Smooth muscle cell of the brain vasculature (primary cell): ENCODE measurements at places on chromosomes 13 and 19.
A peak's percentile ranks its signal among the peaks of the same experiment; 100 is the strongest.

DNA sequence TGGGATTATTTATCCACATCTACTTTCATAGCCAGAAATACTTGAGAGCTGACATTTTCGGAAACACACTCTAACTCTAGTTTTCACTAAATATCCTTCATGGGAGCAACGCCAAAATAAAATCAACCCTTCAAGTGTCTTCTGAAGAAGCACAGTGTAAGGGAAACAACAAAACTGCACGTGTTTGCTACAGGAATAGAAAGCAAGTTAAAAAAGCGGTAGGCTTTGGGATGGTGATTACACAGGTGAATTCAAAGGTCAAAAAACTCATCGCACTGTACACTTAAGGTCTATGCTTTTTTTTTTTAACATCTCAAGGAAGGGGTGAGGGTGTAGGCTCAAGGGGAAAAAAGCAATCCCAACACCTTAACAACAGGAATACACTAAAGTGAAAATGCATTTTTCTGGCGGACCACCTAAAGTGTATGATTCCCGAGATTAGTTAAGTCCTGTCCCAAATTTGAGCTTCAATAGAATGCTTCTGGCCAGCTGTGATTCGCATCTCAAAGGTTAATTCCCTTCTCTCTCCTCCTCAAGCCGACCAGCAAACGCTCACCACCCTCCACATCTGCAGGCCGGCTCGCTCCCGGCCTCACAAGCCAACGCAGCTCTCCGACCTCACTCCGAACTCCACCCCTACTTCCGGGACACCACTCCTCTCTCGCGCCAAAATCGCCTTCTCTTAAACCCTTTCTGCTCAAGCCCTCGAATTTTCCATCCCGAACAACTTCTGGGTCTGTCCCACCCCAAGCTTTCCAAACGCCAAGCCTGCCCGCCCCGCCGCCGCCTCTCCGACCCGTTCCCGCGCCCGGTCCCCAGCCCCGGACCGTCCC lies 1.1 kb downstream of the ARGLU1 start:
- DNase-seq = no peak

DNA sequence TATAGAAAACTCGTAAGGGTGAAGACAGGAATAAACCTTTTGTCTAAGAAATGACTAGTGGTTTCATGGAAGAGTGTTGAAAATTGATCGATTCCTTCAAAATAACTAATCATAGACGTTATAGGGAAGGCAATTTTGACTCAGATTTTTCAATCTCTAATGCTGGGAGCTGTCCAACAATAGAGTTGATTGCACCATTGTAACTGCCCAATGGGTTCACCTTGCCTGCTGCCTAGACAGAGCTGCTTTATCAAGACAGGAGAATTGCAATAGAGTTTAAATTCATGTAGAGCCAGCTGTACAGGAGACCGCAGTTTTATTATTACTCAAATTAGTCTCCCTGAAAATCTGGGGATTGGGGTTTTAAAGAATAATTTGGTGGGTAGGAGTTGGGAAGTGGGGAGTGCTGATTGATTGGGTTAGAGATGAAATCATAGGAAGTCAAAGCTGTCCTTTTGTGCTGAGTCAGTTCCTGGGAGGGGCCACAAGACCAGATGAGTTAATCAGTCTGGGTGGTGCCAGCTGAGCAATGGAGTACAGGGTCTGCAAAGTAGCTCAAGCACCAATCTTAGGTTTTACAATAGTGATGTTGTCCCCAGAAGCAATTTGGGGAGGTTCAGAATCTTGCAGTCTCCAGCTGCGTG lies 16.8 kb upstream of the ADGRE2 start:
- DNase-seq = no peak

DNA sequence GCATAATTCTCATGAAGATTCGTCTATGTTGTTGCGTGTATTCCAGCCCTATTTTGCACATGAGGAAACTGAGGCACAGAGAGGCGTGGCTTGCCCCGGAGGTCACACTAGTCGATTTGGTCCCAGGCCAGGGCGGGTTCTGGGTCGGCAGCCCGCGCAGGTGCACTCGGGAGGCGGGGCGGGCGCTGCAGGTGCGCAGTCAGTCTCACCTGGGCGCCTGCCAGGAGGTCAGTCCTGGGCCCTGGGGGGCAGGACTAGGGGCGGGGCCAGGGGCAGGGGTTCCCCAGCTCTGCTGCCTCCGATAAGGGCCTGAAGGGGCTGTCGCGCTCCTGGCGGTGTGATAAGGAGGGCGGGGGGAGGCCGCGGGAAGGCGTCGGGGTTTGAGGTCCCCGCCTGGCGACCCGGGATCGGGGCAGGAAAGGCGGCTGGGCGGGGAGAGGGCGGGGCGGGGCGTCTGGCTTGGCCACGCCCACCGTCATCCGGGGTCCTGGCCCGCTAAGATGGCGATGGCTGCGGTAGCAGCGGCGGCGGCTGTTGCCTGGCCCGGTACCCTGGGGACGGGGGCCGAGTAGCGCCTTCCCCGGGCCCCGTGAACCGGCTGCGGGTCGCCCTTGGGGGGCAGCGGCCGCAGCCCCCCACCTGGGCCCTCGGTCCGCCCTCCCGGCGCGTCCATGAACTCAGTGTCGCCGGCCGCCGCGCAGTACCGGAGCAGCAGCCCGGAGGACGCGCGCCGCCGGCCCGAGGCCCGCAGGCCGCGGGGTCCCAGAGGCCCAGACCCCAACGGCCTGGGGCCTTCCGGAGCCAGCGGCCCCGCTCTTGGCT lies at the start of gene ATG4D:
Gene ATG4D, plus strand, starts transcription at position 485 of the 822 bp plus-strand sequence. Its CDS starts 187 bp downstream, at position 672.
- DNase-seq = no peak

- peak; percentile 1 for DNase-seq
These were observed 2374.6 kb downstream of the PCDH9 start for GRCh38 chr13:64855506-64855905.

DNA sequence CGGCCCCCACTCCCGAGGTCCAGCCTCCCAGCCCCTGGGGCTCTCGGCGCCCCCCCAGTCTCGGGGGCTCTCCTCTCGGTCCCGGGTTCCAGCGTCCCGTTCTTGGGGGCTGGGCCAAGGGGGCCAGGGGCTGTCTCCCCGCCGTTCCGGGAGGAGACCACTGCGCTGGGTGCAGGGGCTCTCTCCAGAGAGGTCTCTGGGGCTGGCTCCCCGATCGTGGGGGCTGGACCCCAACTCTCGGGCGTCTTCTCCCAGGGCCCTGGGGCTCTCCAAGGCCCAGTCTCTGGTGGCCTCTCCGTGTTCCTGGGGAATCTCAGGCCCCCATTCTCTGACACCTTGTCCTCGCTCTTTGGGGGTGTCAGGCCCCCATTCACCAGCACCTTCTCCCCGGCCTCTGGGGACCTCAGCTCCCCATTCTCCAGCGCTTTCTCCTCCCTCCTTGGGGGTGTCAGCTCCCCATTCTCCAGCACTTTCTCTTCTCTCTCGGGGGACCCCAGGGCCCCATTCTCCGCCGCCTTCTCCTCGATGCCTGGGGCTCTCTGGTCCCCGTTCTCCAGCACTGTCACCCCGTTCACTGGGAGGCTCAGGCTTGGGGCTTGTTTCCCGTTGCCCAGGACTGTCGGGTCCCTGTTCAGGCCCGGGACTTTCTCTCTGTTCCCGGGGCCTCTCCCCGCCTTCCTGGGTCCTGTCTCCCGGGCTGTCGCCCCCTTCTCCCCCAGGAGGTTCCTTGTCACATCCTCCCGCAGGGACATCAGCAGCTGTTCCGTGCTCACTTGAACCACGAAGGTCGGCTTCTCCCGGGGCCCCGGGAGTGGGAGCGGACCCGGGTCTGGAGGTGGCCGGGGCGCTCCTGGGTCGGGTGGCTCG lies 13.7 kb downstream of the LMTK3 start:
- no peak for DNase-seq

GRCh38 chr19:49869009-49869483 lies 1.7 kb upstream of the PNKP start:
- DNase-seq = no peak

- no peak for DNase-seq
These were observed 29.7 kb downstream of the GPX4 start for GRCh38 chr19:1133471-1133929.

- DNase-seq = no peak
These were observed 50.4 kb downstream of the SACS start for GRCh38 chr13:23383151-23383550.

GRCh38 chr19:13505761-13506470 lies 363 bp downstream of the CACNA1A start:
- no peak for DNase-seq

DNA sequence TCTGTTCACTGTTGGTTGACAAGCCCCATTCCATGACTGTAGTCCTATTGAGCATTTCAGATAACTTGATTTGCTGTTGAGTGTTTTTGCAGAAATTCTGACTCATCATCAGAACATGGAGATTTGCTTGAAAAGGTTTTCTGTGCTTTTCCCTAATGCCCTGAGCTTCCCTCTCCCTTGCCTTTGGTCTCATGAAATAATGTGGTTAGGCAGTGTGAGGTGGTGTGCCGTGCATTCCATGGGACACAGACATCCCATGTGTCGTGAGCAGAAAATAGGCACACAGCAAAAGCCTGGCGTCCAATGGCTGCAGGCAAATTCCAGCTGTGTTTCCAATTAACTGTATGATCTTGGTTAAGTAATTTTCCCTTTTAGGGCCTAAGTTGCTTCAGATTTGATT lies 197.4 kb downstream of the DLEU7 start:
- DNase-seq = no peak

DNA sequence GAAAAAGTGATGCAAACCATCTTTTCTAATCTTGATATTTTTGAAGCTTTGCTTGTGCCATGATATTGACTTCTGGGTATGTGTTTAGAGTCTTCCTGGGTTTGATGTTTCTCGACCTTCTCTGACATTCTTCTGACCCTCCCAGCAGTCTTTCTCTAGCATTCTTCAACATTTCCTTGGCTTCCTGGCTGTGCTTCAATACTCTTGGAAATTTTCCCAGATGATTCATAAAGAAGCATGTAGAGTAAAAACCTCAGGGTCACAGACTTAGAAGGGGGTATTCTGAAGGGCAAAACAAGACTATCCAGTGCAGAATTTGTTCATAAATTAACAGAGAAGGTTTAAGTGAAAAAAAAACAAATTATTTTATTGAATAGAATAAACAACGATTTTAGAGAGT lies 946.3 kb upstream of the PCDH9 start:
- peak; percentile 93 for DNase-seq

GRCh38 chr13:41696163-41697003 lies 239.0 kb downstream of the RGCC start:
- DNase-seq = no peak

GRCh38 chr13:42102961-42103865 lies 54.8 kb downstream of the DGKH start:
- no peak for DNase-seq

- no peak for DNase-seq
These were observed 42.5 kb upstream of the LDLR start for GRCh38 chr19:11046605-11047354.

DNA sequence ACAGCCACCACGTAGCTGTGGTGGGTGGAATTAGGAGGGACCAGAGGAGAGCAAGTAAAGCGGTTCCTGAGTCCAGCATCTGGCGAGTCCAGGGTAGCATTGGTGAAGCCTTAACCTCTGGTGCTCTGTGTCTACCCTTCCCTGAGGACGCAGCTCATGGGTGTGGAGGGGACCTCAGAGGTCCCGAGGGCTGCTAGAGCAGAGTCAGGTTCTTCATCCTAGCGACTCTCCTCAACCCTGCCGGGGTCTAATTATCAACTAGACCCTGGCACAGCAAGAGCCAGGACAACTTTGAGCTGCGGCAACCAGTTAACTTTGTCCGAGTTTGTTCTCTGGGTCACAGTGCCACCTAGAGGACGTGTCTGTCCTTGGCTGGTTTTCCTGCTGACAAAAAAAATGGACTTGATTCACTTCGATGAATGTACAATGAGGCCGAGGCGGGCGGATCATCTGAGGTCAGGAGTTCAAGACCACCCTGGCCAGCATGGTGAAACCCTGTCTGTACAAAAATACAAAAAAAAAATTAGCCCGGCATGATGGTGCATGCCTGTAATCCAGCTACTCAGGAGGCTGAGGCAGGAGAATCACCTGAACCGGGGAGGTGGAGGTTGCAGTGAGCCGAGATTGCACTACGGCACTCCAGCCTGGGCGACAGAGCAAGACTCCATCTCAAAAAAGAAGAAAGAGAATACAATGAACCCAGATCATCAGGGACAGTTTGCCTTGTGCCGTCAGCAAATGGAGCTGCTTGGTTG lies 25.0 kb downstream of the TSSK6 start:
- DNase-seq = peak; percentile 66

- DNase-seq = no peak
These were observed 83.9 kb downstream of the LRRC63 start for GRCh38 chr13:46295491-46296114.

GRCh38 chr13:40484974-40485373 lies 181.5 kb downstream of the FOXO1 start:
- no peak for DNase-seq

- no peak for DNase-seq
These were observed 5.8 kb downstream of the RAB20 start for GRCh38 chr13:110555601-110556223.

DNA sequence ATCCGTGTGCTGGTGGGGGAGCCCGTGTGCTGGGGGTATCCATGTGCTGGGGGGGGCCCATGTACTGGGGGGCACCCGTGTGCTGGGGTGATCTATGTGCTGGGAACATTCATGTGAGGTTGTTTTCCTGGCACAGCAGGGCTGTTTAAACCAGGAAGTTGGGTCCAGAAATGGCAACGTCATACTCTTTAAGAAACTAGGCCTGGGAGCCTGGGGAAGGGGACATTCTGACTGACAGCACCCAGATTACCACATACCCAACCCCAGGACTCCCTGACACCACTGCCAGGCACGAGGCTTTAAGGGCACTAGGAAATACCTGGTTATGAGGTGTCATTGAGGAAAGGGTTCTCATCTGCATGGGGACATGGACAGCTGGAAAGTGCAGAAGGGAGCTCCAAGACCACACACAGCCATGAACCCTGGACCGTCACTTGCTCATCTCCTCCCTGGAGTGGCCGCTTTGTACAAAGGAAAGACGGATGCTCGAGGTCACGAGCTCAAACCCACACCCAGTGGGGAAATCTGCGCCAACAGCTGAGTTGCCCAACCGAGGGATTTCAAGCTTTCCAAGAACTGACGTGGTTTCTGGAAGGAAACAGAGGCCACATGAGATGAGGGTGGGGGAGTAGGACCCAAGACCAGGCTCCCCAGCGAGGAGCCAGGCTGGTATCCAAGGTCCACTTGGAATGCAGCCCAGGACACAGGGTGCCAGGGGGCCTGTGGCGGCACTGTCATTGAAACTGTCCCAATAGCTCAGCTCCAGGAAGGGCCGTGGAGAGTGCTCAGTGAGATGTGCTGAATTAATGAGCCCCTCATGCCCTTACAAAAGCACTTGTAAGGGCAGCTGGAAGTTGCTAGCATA lies 40.9 kb downstream of the RAB20 start:
- peak; percentile 54 for DNase-seq

- DNase-seq = no peak
These were observed 64.9 kb downstream of the TEX29 start for GRCh38 chr13:111385183-111385857.

DNA sequence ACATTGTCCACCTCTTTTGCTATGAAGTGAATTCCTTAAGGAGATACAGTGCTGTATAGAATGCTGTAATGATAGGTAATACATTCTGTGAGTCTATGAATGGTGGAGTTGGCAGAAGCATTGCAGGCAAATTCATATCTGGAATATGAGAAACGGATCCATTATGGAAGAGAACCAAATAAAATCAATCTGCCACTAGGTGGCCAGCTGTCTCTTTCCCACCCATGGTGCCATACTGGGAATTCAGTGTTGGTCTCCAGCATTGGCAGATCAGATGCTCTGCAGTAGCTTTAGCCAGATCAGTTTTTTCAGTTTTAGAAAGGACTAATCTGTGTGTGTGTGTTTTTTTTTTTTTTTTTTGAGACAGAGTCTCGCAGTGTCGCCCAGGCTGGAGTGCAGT lies 27.6 kb downstream of the DNAJC3 start:
- DNase-seq = no peak
